ENCODE measurements at places on chromosomes 3 and 15.

GRCh38 chr15:51496246-51496645, 126.3 kb downstream of the DMXL2 start:
- no peak for DNase-seq

DNA sequence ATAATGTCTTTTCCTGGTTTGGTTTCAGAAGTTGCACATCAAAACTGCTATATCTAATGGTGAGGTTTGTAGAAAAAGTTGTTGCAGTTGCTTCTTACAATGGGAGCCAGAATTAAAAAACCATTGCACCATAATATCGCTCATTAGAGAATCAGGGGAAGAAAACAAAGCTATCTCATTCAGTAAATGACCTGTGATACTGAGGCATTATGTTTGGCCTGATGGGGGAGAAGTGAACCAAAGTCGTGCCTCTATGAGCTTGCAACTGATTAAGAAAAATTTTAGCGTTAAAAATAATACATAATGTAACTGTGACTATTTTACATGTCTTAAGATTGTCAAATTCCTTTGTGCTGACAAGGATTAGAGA, 60.2 kb upstream of the ARHGEF26 start:
- no peak for DNase-seq

- DNase-seq: peak; percentile 90
Observed at GRCh38 chr3:187740421-187741399, 4.6 kb downstream of the BCL6 start.

- no peak for DNase-seq
Observed at GRCh38 chr3:71902258-71903111, 117.5 kb upstream of the PROK2 start.

DNA sequence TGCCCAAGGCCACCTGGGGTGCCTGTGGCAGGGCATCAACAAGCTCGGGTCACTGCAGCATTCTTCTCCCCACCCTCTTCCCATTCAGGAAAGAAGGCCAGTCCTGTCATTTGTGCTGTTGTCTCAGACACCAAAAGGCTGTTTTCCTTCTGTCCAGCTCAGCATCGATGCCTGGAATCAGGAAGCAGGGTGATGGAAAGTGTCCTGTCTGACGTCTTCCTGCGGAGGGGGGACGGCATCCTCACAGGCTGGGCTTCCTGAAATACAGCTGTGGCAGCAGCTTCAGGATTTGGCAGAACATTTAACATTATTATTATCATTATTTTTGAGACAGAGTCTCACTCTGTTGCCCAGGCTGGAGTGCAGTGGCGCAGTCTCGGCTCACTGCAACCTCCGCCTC, 33.0 kb upstream of the ANKDD1A start:
- DNase-seq: peak; percentile 85

DNA sequence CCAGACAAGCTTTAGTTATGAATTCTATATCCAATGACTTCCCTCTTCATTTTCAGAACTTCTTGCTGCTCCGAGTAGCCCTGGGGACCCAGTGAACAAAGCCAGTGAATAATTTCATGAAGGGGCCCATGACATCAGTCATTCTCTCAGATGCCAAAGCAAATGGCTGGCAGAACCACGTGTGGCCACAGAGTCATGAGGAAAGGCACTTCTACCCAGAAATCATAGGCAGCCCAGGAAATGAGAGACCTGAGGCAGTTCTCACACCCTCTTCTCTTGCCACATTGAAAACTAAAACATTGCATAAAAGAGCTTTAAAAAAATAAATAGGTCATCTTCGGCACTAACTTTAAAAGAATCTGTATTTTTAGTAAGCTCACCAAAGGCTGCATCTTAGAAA, 4.3 kb upstream of the UACA start:
- no peak for DNase-seq

DNA sequence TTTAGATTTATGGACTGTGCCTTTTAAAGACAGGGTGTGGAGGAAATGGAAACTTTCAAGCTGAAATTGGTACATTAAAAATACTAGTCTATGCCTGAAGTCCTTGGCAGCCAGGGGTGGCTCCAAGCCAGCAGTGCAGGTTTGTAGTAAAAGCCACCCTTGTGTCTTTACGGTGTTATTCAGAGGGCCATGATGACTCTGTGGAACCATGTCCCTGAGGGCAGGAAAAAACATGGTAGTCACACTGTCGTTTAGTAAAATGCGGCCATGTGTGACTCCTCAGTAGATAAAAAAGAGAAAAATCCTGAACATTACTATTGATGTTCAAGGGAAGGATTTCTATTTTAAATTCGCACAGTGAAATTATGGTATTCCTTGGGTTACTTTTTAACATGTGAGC, 2.7 kb downstream of the FAN1 start:
- DNase-seq: no peak

DNA sequence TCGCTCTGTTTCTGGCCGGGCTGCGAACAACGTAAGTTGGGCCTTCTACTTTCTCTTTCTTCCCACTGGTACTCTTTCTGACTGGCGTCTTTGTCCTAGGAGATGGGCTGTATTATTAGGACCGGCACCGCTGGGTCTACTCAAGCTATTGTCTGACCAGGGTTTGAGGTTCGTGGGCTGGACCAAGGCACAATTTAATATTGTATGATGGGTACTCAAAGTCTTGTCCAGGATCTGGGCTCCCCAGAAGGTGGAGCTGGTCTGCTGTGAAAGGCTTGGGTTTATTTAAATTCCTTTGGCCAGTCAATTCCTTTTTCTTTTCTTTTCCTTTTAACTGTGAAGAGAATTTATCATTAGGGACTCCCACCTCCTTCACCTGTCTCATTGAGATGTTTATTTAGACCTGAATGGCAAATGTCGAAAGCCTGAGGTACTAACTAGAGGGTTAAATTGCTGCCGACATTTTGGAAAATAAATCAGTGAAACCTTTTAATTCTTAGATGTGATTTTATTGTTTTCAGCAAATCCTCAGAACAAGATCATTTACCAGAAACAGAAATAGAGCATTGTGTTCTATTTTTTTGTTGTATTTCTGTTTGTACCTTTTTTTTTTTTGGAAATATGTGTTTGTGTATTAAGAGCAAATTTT, 410 bp downstream of the LRRC49 start:
- no peak for DNase-seq

- no peak for DNase-seq
Observed at GRCh38 chr3:69871251-69871650, 128.3 kb upstream of the SAMMSON start.

GRCh38 chr3:196111939-196112386, 30.1 kb upstream of the TFRC start:
- no peak for DNase-seq

- DNase-seq: no peak
Observed at GRCh38 chr15:88467935-88468528, 524 bp downstream of the MRPS11 start.

DNA sequence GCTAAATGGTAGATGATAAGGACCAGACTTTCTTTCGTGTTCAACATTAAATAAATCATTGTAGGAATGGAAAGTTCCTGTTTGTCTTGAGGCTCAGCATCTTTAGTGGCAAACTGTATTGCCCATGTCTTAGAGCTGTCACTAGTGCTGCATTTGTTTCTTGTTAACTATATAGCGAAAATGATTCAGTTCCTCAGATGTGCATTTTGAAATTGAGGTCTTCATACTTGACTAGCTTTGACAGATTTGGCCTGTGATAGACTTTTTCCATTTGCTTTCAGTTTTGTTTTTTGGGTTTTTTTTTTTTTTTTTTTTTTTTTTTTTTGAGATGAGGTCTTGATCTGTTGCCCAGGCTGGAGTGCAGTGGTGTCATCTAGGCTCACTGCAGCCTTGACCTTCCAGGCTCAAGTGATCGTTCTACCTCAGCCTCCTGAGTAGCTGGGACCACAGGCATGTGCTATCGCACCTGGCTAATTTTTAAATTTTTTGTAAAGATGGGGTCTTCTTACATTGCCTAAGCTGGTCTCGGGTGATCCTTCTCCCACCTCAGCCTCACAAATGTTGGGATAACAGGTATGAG, 9.5 kb upstream of the RPLP1 start:
- DNase-seq: no peak

GRCh38 chr15:99399061-99399460, 147.8 kb downstream of the LRRC28 start:
- no peak for DNase-seq

DNA sequence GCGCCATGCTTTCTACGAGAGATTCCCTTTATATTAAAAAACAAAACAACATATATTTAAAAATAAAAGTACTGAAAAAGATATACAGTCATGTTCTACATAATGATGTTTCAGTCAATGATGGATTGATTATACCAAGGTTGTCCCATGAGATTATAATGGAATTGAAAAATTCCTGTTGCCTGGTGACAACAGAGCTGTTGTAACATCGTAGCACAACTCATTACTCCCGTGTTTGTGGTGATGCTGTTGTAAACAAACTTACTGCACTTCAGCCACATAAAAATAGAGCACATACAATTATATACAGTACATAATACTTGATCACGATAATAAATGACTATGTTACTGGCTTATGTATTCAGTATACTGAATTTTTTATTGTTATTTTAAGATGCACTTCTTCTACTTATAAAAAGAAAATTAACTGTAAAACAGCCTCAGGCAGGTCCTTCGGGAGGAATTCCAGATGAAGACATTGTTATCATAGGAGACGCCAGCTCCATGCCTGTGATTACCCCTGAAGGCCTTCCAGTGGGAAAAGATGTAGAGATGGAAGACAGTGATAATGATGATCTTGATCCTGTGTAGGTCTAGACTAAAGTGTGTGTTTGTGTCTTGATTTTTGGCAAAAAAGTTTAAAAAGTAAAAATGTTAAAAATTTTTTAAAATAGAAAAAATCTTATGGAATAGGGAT, 11.7 kb downstream of the CCR1 start:
- no peak for DNase-seq

DNA sequence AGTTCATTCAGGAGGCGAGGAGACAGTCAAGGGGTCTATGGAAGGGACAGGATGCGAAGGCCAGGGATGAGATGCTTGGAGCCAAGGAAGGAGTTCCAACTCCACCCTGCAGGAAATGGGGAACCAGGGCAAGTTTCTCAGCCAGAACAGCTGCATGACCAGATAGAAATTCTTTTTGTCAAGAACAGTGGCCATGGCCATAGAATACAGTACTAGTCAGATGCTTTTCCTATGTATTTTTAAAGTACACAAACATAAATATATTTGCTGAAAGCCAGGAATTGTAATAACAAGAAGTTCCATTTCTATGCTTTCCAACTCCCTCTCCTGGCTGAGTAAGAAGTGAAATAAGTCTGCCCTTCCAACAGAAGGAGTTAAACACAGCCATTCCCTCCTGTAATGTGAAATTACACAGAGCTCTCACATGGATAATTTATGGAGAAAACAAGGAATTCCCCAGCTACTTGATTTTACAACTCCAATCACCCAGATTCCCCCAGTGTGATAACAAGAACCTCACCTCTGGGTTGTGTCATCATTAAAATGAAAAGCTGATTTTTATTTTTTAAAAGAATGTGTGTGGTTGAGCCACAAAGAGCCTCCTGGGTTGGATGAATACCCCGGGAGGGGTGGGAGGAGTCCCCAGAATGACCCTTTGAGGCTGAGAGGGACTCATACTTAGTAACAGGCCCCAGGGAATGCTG, 124.6 kb upstream of the ARHGEF3 start:
- DNase-seq: no peak

DNA sequence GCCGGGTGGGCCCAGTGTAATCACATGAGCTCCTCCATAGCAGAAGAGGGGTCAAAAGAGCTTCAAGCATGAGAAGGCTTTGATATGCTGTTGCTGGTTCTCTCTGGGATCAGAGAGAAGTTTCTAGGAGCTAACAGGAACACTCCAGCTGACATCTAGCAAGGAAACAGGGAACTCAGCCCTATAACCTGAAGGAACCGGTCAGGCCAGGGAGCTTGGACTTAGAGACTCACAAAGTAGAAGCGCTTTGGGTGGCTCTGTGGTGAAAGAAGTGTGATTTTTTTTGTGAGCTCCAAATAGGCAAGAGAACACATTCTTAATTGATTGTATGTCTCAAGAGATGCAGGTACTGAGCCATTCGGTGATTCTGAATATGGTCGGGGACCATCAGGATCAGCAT, 26.2 kb upstream of the EPHB1 start:
- no peak for DNase-seq

- no peak for DNase-seq
Observed at GRCh38 chr15:74470631-74471395, 9.9 kb upstream of the UBL7 start.

- DNase-seq: no peak
Observed at GRCh38 chr15:95132774-95133173, 901.4 kb downstream of the MCTP2 start.

GRCh38 chr15:48643776-48644466, 1.6 kb downstream of the FBN1 start:
- no peak for DNase-seq

DNA sequence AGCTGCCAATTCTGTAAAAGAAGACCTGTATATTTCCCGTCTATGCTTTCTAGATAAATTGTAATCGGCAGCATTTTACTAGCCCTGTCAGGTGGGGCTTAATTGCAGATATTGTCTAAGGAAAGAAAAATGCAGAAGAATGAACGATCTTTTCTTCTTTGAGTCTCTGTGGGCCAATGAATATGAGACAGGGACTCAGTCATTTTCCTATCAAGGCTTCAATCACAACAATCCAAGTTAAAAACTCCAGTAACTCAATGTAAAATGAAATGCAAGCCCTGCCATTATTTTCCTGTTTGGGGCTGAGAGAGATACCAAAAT, 313.9 kb downstream of the MECOM start:
- no peak for DNase-seq

DNA sequence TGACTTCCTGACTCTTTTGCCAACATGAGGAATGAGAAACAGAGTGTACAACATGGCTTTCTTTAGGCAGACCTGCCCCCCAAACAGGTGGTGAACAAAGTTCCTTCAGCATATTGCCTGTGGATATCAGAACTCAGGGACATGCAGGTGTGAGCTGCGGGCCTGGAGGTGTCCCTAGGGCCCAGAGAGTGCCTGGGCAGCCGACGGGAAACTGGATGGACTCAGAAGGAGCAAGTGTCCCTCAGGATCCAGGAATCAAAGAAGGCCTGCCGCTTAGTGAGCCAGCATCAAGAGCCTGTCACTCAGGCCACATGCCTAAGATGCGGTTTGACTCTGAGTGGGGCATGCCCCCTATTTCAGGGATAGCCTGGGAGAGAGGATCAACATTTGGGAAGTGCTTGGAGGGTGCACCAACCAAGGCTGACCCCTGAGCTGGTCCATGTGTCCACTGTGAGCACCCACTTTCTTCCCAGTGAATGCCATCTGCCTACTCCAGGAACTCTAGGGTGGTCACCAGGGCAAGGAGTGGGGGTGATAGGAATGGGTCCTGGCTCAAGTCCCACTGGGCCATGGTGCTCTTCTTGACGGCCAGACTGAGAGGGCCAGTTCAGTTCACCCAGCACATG, 16.1 kb upstream of the POLR2M start:
- DNase-seq: no peak

GRCh38 chr3:99532246-99532645, 106.1 kb upstream of the COL8A1 start:
- no peak for DNase-seq
